ENCODE measurements at places on chromosomes 11 and 22. TPM values are rescaled to one million over a fixed set of nuclear protein-coding genes. Genes with fewer than 3 reads are reported as not detected.
A peak's percentile ranks its signal among the peaks of the same experiment; 100 is the strongest.

DNA sequence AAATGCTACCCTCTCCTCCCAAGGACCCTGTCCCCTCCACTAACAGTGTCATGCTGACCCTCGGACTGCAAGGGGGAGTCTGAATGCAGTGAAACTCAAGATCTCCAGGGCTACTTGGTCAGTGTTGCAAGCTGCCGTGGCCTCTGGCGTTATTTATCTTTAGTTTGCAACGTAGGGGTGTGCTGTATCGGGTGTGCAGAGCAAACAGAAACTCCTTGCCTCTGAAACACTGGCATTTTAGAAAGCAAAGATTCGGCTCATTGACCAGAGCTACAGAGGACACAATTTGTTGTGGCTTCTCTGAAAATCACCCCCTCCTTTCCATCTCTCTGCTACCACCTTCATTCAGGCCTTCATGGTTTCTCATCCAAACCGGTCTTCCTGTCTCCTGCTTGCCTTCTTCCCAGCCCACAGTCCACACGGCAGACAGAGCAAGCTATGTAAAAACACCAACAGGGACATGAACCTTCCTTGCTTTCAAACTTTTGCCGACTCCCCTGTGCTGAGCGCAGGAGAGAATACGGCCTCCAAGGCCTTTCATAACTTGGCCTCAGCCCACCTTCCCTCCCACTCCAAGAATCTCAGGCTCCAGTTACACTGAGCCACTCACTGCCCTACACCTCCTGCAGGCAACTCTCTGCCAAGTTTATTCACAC, 14.9 kb downstream of the FZD4 start:
- DNase-seq: no peak

- no peak for DNase-seq
Measured at GRCh38 chr11:131692151-131692550, 321.7 kb downstream of the NTM start.

GRCh38 chr22:26743149-26743548, 85.8 kb downstream of the MIAT start:
- no peak for DNase-seq

DNA sequence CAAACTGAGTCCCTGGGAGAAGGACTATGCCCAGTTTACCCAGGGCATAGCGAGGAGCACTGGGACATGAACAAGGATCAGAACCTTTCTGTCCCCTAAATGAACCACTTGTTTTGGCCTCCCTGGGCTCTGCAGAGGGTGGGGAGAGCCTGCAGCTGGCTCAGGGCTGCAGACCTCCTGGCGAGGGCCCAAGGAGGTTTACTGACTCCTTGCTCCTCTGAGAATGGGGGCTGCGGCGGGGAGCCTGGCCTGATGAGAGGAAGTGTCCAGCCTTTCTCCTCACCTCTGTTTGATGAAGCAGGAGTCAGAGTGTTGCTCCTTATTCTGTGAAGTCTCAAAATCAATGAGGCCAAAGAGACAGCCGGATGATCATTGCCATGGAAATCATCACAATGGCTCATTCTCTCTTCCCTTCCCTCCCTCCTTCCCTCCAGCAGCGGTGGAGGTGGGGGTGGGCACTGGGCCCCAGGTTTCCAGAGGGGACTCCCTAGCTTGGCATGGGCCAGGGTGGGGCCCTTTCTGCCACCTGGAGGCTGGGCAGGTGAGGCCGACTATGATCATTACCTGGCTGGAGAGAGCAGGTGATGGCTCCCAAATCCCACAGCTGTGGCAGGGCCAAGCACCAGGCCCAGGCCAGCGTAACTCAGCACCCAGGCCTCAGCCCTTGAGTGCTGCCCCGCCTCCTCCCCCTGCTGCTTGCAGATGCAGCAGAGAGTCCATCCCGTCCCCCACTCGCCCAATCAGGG, 169.7 kb downstream of the CEP164 start:
- no peak for DNase-seq

- no peak for DNase-seq
Measured at GRCh38 chr11:71539017-71539416, 1.2 kb downstream of the KRTAP5-8 start.

- DNase-seq: no peak
Measured at GRCh38 chr11:28833670-28834069, 725.5 kb downstream of the METTL15 start.

DNA sequence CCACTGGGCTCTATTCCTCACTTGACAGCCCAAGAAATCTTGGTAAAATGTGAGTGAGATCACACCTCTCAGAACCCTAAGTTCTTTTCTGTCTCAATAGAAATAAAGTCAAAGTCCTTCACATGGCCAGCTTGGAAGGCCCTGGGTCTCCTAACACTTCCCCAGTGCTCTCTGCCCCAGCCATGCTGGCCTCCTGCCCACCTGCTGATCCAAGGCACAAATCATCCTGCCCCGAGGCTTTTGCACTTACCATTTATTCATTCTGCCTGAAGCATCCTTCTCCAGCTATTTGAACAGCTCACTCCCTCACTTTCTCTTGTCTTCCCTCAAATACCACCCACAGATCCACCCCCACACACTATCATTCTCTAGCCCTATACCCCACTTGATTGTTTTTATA, 26.4 kb downstream of the ISX start:
- DNase-seq: no peak

DNA sequence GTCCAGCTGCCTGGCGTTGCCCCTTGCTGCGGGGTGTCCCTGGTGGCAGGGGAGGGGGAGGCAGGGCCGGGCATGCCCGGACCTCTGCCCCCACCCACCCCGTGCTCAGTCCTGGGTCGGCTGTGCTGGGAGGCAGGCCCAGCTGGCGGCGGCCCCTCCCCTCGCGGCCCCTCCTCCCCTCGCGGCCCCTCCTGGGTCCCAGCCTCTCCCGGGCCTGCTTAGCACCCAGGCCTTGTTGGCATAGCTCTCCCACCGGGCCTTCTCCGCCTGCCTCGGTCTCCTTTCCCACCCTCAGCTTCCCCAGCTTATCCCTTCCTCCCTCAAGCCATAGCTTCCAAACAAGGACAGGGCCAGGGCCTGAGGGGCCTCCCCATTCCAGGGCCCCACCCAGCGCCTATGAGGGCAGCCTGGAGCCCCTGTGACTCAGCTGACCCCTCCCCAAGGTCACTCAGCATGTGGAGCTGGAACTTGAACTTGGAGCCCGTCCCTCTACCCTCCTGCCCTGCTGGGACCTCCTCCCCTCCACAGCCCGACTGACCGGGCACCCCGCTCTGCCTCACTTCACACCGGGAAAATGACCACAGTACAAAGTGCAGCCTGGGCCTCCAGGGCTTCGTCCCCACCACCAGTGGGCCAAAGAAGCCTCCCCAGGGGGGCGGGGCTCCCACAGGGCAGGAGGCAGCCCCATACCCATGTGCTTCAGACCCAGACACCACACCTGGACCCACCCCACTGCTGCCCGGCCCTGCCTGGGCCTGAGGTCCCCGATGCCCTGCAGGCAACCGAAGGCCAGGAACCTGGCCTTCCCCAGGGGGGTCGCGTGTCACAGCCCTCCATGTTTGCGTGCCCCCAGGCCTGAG, 1.2 kb downstream of the EPS8L2 start:
- DNase-seq: no peak

DNA sequence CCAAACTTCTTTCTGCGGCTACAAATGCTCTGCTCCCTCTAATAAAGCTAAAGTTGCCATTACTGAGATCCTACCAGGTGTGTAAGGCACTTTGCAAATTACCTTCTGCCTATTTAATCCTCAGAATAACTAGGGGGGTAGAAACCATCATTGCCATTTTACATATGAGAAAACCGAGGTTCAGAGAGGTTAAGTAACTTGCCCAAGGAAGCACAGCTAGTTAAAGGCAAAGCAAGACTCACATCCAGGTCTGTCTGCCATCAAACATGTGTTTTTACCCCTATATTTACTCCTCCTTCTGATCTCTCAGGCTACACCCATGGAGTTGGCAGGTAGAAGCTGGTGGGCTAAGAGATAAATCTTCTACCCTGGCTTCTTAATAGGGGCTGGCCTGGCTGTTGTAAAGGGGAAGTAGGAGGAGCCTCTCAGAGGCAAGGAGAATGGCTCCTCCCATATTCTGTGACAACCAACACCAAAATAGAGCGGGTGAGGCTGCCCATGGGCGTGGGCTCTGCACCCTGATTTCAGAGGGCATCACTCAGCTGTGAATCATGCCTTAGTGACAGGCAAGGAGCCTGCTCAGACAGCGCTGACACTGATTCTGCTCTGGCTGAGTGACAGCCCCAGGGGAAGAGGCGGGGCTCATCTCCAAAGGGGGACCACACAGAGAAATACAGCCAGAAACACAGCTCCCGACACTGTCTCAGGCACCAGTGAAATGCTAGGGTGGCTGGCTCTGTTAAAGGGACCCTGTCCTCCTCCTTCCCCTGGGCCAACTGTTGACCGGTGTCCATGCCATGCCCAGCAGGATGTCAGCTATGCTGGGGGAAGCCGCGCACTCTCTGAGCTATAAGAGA, 106.8 kb downstream of the ABTB2 start:
- peak; percentile 70 for DNase-seq

DNA sequence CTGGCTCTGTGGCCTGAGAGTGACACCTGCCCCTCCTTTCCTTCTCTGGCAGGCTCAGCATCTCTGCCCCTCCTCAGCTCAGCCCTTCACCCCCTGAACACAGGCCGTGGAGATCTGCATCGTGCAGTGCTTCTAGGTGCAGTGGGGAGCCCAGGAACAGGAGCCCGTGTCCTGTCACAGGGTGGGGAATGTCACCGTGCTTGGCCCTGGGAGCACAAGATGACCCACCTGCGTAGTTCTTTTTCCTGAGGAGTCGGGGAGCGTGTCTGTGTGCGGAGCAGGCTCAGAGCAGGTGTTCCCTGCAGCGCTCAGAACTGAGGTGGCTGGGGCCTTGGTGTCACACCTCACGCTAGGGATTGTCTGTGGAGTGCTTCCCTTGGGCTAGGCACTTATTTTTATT, 10.6 kb downstream of the TBC1D22A start:
- no peak for DNase-seq

GRCh38 chr11:93528252-93528651, 14.9 kb downstream of the SMCO4 start:
- DNase-seq: no peak

DNA sequence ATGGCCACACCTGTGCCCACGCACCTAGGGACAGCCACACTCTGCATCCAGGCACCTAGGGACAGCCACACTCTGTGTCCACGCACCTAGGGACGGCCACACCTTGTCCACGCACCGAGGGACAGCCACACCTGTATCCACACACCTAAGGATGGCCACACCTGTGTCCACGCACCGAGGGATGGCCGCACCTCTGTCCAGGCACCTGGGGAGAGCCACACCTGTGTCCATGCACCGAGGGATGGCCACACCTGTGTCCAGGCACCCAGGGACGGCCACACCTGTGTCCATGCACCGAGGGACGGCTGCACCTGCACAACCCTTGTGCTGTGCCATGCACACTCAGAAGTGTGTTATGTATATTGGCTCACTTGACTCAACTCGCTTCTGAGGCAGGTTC, 10.8 kb downstream of the OVOL1 start:
- DNase-seq: no peak

ANO5 gene
- total RNA-seq: 0.02 TPM

SAA1 gene
- total RNA-seq: not detected

CPT1B gene
- total RNA-seq: 33.6 TPM

C11orf87 gene
- total RNA-seq: not detected

KRTAP5-10 gene
- not detected for total RNA-seq

MYRF gene
- total RNA-seq: 0.68 TPM

FDXACB1 gene
- total RNA-seq: 8.8 TPM
